ENCODE measurements at places on chromosomes 4 and X. TPM values are rescaled to one million over a fixed set of nuclear protein-coding genes. Genes with fewer than 3 reads are reported as not detected.

The KDR gene
- 160 TPM for total RNA-seq

The ZNF711 gene
- 0.84 TPM for total RNA-seq

The GLRA3 gene
- total RNA-seq = not detected

The RASGEF1B gene
- 35.0 TPM for total RNA-seq

The PAGE2B gene
- not detected for total RNA-seq

- DNase-seq = no peak
Observed at GRCh38 chrX:48626401-48627298, 29.4 kb downstream of the WDR13 start.

DNA sequence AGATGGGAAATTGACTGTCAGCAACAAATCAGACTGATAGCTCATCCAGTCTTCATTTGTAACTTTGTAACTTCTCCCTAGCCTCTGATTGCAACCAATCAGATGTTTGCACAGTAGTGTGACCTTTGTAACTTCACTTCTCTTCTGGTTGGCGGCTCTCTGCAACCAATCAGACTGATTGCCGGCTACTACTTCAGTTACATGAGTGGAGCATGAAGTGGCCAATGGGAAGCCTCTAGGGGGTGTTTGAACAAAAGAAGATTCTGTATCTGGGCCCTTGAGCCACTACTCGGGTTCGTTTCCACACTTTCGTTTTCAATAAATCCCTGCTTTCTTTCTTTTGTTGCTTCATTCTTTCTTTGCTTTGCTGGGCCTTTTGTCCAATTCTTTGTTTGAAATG, 1285.8 kb downstream of the TECRL start:
- no peak for DNase-seq

- DNase-seq = no peak
Observed at GRCh38 chrX:15903186-15903681, 48.6 kb upstream of the AP1S2 start.

DNA sequence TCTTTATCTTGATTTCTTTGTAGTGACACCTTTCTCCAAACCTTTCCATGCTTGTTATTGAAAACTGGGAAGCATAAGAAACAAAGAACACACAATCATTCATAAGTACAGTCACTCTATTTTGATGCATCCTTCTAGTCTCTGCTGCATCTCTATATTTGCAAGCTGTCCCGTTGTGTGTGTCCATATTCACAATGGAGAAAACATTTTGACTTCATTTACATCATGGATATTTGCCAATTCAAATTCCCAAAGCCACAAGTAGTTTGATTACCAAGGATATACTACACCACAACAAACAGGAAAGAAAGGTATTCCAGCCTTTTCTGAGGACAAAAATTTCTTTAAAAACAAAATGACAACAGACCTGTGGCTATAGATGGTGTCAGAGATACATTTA, 673.8 kb downstream of the STIM2 start:
- no peak for DNase-seq

DNA sequence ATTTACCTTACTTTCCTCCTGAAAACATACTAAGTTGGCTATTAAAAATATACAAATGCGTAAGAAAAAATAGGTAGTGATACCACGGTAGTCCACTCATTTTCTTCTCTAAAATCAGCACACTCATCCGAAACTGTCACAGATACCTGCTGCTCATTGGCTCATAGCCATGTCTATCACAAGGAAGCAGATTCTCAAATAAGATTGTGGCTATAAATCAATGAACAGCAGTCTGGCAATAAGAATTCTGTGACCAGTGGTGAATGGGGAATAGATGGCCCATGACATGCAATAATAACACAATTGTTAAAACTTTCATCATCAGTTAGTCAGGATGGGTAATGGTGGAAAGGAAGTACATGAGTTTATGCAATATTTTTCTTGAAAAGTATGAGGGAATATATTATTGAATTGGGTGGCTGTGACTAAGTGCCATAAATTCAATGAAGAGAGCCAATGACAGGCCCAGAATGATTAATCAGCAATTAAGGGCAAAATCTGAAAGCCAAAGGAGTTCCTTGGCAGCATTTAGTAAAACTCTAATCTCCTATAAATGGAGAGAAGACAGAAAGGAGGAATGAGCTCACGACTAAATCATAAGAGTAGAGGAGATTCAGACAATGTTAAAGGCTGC, 202.3 kb upstream of the NEIL3 start:
- no peak for DNase-seq

GRCh38 chr4:98620087-98620784, 38.2 kb downstream of the TSPAN5 start:
- DNase-seq = no peak

DNA sequence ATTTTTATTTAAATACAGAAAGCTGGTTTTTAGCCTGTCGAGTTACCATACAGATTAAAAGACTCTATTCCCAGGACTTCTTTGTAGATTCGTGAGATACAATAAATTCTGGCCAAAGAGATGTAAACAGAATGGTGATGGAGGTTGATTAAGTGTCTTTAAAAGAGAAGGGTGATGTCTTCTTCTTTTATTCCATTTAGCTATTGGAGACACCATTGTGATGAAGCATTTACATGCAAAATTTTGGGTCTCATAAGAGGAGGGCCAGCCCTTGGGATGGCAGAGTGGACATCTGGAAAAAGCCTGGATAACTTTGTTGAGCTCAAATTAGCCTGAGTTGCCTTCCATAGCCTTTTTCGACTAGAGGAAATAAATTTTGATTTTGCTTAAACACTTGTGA, 21.6 kb upstream of the PCDH10 start:
- DNase-seq = no peak

GRCh38 chrX:71143508-71143907, 1.1 kb upstream of the NLGN3 start:
- peak; percentile 31 for DNase-seq
